ENCODE measurements at places on chromosomes 7 and 10.

- no peak for DNase-seq
Observed at GRCh38 chr7:5231116-5231515, 41.1 kb downstream of the WIPI2 start.

DNA sequence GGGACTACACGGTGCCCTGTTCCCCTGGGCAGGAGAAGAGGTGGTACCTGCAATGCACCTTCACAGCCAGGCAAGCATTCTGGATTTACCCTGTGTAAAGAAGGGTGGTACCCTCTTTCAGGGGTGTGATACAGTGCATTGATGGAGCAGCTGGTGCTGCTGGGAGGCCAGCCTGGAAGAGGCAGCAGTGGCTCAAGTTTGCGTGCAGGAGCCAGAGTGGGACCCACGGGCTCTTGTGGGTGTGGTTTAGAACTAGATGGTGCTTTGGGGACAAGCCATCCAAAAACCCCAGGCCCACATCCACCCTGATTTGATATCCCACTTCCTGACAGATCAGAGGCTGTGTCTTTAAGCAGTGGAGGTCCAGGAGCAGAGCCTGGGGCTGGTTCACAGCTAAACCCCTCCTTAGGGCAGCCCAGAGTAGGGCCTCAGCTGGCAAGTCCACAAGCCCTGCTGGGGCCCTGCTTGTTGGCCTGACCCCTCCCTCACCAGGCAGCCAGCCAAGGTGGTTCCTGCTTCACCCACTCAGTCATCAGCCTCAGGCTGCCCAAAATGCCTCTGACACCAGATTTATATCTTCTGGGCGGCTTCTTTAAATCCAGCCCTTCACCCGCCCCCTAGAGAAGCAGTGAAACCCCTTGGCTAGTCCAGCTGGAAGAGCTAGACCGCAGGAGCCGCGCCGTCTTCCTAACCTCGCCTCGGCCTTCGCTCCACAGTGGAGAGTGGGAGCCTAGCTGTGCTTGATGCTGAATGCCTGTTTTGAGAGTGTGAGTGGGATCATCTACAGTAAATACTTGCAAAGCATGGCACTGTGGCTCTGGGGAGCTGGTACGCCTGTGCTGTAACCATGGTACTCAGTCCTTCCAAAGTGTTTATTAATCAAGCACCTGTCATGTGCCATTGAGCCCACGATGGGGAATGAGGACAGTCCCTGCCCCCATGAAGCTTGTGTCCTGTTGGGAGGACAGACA lies 1.4 kb upstream of the ASIC3 start:
- DNase-seq, result no peak

DNA sequence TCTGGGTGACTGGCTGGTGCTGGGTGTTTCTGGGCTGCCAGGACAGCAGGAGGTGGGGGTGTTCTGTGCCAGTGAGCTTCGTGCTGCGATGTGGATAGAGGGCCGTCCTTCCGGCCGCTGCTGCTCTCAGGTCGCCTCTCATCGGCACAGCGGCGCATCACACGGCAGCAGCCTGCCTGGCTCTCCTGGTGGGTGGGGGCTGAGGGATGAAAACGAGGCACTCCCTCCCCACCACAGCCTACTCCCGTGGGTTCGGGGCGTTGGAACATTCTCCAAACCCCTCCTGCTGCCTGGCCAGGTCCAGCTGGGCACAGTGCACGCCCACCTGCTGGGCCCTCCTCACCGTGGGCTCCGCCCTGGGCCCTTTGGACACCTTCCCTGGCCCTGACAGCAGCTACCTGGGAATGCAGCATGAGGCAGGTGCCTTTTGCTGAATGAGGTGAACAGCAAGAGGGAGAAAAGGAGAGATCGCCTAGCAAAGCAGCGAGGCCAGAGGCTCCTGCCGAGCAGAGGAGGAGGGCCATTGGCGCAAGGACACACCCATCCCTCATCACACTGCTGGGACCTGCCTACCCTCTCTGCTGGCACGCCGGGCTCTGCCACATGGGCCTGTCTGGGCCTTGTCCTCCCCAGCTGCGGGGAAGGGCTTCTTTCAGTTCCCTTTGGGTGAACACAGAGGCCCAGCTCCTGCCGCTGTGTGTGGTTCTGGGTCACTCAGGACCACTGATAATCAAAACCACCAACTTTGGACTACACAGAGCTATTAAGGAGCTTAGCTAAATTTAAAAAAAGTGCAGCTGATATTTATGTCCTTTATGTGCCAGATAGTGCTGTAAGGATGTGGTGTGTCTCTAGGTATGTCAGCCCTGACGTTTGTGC lies 33.4 kb downstream of the INPP5A start:
- no peak for DNase-seq

- DNase-seq, result no peak
Observed at GRCh38 chr10:82866424-82867020, 991.5 kb downstream of the NRG3 start.

- DNase-seq, result no peak
Observed at GRCh38 chr10:18202680-18203460, 62.6 kb downstream of the CACNB2 start.

DNA sequence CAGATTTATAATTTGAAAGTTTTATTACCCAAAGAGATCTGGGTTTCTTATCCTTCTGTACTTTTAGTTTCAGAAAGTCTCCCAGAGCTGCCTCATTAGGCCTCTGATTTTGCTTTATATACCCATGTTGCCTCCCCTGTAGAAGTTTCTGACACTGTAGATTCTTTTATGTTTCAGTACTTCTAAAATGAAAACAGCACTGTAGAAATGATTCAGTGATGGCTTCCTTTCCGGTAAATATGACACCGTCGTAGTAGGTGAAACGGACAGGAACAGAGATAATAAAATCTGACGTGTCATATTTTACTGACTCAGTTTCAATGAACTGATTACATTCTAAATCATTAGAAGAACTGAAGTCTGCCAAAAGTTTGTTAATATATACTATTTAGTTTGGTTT lies 272.7 kb downstream of the TWIST1 start:
- DNase-seq, result no peak

DNA sequence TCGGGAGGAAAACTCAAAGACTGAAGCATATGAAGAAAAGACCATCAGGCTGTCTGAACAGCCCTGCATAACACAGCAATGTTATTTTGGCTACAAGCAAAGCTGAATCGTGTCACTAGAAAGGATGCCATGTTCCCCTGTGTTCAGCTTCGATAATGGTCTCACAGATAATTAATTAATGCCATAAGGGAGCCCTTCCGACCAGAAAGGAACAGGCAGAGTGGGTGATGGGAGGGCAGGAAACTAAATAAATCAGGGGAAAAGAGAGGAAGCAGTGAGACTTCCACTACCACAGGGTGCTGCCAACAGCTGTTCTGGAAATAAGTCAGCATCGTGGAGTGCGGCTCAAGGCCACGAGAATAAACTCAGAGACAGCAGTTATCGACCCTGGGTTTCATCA lies 3.2 kb downstream of the PTPRN2 start:
- DNase-seq, result no peak

DNA sequence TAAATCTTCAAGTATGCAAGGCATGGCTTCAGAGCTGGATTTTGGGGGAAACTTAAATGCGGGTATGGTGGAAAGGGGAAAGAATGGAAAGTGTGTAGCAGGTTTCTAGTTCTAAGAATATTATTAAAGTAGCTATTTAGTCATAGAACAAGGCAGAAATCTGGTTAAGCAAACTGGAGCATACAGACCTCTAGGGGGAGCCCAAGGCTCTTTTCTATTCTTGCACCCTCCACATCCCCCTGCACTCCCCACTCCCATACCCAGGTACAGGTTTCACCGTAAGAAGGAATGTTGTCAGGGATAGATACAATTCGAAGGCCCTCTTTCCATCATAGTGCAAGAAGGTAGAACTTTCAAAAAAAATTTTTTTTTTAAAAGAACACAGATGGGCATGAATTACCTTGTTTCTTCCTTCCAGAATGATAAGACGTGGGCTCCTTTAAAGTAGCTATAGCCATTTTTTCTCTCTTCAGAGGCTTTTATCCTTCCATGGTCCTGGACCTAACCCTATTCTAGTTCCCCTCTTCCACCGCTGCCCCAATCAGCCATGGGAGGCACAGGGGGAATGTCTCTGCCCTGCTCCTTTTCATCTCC lies 41.5 kb upstream of the SMIM30 start:
- DNase-seq, result no peak

- DNase-seq, result no peak
Observed at GRCh38 chr10:4281190-4281825, 496.3 kb upstream of the KLF6 start.

GRCh38 chr10:70584366-70584765 lies 18.2 kb downstream of the PRF1 start:
- no peak for DNase-seq

- DNase-seq, result no peak
Observed at GRCh38 chr7:158541346-158542010, 46.1 kb downstream of the PTPRN2 start.

- no peak for DNase-seq
Observed at GRCh38 chr10:127293640-127294039, 97.2 kb upstream of the INSYN2A start.

GRCh38 chr10:26448706-26449435 lies 10.7 kb downstream of the APBB1IP start:
- DNase-seq, result no peak

Data from anterior cingulate cortex (tissue), 58 donors.